OCI-LY7 (cell line): ENCODE measurements at places on chromosomes 7 and 10. TPM values are rescaled to one million over a fixed set of nuclear protein-coding genes. Genes with fewer than 3 reads are reported as not detected.

Gene ACTL6B
- not detected in 2 replicates for total RNA-seq

Gene FAM237B
- total RNA-seq = not detected in 2 replicates

Gene GPR22
- total RNA-seq = not detected in 2 replicates

Gene LRRC18
- not detected in 2 replicates for total RNA-seq

Gene ZEB1
- total RNA-seq = 41.9 and 47.7 TPM in 2 replicates

- no peak for DNase-seq
Measured at GRCh38 chr10:2011106-2011716, 273.9 kb upstream of the ADARB2 start.

DNA sequence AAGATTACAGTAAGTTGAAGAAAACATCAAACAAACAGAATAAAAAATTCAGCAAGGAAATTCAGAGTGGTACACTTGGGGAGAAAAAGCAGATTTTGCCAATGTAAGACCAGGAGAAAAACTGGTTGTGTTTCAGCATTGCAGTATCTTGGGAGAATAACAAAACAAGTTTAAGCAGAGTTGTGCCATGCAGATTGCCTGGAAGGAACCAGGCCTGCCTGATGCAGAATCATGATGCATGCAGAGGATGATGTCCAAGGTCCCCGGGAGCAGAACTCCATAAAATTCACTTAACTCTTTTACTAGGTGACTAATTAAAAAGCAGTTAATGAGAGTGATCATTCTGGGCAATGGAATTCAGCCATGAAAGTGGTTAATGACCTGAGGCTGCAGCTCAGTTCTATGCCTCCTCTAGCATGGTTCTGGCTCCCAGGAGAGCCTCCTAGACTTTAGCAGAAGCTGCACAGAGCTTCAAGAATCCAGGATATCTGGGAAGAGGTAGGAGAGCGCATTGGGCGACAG is 379.7 kb upstream of the C7orf33 start:
- DNase-seq = no peak

DNA sequence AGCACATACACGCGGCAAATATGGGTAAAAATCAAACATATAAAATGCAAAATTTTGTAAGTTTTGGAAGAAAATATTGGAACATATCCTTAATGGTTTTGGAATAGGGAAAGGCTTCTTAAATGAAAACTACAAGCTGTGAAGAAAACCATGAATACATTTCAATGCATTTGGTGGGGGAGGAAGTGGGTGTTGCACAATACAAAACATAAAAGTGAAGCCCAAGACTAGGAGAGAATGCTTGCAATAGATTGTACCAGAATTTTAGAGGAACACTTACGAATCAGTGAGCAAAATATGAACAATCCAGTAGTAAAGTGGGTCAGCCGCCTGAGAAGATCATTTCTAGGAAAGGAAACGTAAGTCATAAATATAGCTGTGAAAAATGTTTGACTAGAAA is 322.6 kb upstream of the MKI67 start:
- DNase-seq = no peak

GRCh38 chr7:76234931-76235441 is 33.3 kb downstream of the SRRM3 start:
- peak; percentile 68 for DNase-seq

DNA sequence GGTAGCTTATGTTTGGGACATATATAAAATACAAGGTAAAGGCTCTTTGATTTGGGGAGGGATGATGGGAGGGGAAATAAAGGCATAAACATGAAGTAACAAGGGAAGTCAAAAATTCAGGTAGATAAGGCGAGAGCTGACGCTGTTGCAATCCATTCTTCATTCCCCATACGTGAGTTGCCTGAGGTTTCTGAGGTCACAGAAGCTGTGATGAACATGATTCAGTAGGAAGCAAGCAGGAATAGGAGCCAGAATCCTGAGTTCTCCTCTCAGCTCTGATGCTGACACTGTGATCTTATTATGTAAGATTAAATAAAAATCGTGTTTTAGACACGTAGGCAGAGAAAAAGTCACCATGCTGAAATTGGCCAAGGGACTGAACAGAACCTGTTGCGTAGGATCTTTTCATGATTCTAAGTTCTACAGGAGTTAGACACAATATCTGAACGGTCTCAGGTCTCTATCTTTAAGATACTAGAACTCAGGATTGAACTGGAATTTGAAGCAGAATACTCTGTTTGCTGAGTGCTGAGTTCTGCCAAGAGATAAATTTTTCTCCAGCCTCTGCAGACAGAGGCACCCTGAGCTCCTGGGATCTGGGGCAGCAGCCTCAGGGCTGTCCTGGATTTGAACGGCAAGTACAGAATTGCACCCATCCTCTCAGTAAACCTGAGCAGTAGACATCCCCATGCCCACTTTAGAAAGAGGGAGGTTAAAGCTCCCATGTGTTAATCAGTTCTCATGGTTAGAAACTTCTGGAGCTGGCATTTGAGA is 21.0 kb downstream of the KLF6 start:
- no peak for DNase-seq

- DNase-seq = peak; percentile 1
Measured at GRCh38 chr10:66627156-66627555, 298.7 kb upstream of the LRRTM3 start.

- DNase-seq = peak; percentile 54
Measured at GRCh38 chr10:97759158-97759887, 12.5 kb downstream of the SFRP5 start.

DNA sequence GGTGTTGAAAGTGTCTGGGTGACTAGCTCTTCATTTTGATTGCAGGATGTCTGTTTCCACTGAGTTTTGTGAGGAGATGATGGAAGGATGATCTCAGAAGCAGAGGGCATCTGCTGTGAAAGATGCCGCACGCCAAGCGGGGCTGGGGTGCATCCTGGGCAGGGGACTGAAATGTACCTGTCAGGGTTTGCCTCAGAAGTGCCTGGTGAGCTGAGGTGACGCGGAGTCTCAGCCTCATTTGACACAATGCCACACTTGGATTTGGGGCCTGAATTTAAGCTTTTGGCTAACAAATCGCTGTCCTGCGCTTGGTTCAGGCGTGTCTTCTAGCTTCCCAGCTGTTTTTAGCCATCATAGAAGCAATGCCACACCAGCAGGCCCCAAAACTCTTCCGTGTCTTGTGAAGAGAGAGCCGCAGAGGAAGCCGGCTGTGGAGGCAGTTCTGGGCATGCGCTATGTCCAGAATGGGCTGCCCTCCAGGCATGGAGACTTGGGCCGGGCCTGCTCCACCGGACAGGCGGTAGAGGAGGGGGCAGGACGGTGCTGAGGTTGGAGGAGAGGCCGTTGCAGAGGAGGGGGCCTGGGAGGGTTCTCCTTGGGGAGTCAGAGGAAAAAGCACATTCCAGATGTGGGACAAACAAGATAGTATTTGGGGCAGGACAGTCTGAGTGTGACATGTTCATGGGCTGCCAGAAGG is 31.2 kb downstream of the WDR86 start:
- DNase-seq = no peak

DNA sequence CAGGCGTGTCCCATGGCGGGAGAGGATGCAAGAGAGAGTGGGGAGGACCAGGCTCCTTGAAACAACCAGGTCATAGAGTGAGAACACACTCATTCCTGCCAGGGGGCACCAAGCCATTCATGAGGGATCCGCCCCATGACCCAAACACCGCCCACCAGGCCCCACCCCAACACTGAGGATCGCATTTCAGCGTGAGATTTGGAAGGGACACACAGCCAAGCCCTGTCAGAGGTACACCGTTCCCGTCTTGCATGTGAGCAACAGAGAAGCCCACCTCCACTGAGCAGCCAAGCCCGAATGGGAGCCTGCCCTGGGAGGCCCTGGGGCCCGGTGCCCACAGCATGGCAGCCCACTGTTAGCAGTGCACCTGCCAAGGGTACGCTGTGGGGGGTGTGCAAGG is 7.9 kb upstream of the ARPC1B start:
- no peak for DNase-seq

DNA sequence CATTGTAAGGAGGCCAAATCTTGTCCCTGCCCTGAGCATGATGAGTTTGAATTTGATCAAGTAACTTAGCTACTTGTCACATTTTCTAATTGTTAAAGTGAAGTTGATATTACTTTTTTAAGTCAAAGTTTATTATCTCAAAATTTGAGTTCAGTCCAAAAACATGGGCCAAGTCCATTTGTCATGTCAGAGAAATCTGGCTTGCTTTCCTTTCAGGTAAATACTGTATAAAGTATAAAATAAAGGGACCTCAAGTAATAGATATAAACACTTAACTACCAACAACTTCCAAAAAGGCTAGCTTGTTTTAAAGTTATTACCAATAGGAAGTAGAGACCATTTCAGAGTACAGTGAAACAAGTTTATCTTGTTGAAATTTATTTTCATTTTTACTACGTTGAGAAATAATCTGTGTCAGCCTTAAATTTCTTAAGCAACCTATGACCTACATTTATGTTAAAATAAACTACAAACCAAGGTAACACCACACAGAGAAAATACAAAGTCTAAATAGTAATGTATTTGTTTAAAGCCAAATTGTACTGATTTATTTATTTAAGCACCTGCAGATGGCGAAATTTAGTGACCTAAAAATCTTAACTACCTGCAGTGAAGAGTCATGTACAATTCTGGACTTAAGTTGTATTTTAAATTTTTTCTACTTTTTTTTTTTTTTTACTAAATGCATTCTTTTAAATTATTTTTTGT is 36.5 kb downstream of the FHIP2A start:
- no peak for DNase-seq

DNA sequence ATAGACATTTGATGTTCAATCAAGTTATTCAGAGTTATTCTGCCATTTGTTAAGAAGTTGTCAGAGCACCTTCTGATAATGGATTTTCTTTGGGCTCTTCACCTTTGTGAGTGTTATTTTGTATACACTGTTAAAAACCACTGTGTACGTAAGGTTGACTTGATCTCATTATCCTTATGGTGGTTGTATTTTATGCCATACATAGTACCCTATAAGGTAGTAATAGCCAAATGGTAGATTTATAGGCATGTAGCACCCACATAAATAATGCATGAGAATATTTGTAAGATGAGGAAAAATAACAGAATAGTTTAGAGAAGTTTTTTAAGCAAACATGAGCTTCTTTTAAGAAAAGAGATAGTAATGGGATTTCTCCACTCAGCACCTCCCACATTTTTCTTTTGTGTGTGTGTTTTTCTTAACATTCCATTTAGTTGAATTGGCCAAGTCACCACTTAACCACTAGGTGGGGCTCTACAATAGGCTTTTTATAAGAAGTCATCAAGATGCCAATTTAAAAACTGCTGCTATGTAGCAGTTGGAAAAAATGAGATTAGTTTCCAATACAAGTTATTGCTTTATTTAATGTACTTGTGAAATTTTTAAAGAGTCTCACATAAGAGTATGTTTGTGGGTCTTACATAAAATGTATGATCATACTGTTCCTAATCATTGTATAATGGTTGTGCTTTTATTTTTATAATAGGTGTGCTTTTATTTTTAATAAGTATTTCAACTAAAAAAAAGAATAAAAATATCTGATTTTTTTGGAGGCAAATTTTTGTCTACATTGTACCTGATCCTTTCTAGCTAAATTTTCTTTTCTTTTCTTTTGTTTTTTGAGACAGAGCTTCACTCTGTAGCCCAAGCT is 41.1 kb upstream of the STMP1 start:
- DNase-seq = peak; percentile 65
